ENCODE measurements at places on chromosomes 13 and 19. TPM values are rescaled to one million over a fixed set of nuclear protein-coding genes. Genes with fewer than 3 reads are reported as not detected.

EPS8L1 gene
- 4.9 TPM for total RNA-seq

CEACAM20 gene
- not detected for total RNA-seq

PRRG2 gene
- total RNA-seq: 1.5 TPM

HIPK4 gene
- 0.10 TPM for total RNA-seq

CLEC17A gene
- not detected for total RNA-seq

TNFSF11 gene
- 0.32 TPM for total RNA-seq

SIGLEC9 gene
- 0.60 TPM for total RNA-seq
